ENCODE measurements at places on chromosomes 1 and 21. TPM values are rescaled to one million over a fixed set of nuclear protein-coding genes. Genes with fewer than 3 reads are reported as not detected.

PIGR gene
- total RNA-seq: 30.1 TPM

DIO1 gene
- total RNA-seq: 4.1 TPM

GRCh38 chr21:18007121-18007520 is 188.0 kb upstream of the C21orf91 start:
- H3K27me3 ChIP-seq: no peaks in the 10 kb centered on the region
- H3K4me1 ChIP-seq: no peaks in the 10 kb centered on the region
- no peaks in the 10 kb centered on the region for H3K36me3 ChIP-seq
- H3K27ac ChIP-seq: no peak overlapping the region

- H3K36me3 ChIP-seq: peaks cover 13% of the 10 kb centered on the region
- peak overlapping the region; percentile 30 for H3K27ac ChIP-seq
- H3K4me1 ChIP-seq: peaks cover 48% of the 10 kb centered on the region
- H3K4me3 ChIP-seq: no peak overlapping the region
These were observed 30.5 kb downstream of the SIPA1L2 start for GRCh38 chr1:232599178-232600041.

DNA sequence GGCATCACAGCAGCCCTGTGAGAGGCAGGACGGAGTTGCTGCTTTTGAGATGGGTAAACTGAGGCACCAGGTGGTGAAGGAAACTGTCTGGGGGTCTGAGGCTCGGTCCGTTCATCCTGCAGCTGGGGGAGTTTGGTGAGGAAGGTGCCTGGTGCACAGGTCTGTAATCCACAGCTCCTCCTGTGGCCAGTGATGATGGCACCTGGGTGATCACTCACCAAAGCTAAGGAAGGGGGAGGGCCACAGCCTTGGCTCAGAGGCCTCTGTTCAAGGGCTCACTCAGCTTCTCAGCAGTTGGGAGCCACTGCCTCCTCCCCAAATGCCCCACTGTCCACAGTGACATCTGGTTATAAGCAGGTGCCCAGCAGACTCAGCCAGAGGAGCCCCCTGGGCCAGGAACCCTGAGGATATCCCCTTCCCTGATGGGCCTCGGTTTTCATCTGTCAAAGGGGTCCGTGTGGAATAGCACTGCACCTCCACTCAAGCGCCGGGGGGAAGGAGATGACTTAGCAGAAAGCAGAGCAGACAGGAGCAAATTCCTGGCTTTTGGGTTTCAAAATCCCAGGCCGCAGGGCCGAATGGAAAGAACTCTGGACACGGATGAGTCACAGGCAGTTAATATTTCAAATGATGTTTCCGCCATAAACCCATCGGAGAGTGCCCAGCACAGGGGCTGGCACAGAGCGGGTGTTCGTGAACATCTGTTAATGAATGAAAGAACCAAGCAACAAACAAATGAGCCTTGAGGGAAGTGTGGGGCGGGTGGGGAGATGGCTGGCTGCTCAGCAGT is 82.8 kb downstream of the DMRTB1 start:
- no peak for DNase-seq
- no peak overlapping the region for H3K4me3 ChIP-seq
- peaks cover 7% of the 10 kb centered on the region for H3K27me3 ChIP-seq
- no peaks in the 10 kb centered on the region for H3K36me3 ChIP-seq
- H3K4me1 ChIP-seq: peaks cover 25% of the 10 kb centered on the region

GRCh38 chr1:8348047-8348776 is 30.3 kb downstream of the SLC45A1 start:
- no peak for DNase-seq
- H3K4me1 ChIP-seq: peaks cover 16% of the 10 kb centered on the region
- peaks cover 10% of the 10 kb centered on the region for H3K36me3 ChIP-seq
- peak overlapping the region; percentile 78 for H3K27ac ChIP-seq
- H3K27me3 ChIP-seq: no peaks in the 10 kb centered on the region
- H3K4me3 ChIP-seq: no peak overlapping the region

DNA sequence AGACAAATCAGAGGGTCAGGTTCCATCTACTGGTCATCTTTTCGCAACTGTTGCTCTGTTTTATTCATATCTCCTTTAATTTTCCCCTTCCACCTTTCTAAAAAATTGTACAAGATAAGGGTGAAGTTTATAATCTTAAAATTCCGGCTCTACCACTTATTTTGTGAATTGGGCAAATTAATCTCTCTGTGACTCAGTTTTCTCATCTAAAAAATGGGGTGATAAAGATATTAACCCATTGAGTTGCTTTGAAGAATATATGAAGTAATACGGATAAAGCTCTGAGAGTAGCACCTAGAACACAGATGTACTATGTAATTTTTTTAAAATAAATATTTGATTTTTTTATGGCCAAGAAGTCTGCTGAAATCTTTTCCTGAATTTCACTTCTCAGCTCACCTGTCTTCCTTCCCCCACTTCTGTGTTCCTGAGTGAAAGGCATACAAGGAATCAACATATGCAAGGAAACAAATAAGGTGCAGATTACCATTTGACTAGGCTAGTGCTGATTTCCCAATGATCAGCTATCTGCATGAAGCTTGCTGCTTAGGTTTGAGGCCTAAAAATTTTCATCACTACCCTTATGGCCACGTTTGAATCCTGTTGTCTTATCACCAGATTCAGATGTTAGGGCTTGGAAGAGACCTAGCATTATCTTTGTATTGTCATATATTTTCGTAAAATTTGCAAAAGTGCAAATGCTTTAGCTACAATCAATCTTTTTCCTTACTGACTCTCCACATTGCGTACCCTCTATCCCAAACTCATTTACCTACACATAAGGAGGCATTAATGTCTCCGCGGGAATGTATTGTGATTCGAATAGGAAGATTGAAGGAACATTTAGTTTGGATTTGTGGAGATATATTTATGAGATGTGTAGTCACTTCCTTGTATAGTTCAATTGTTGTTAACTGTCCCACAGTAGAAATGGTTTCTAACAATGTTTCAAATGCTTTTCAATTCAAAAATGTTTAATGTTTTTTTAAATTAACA is 718.3 kb upstream of the PTBP2 start:
- no peaks in the 10 kb centered on the region for H3K4me1 ChIP-seq

All from type B pancreatic cell (in vitro differentiated cells).